Activated CD4-positive, alpha-beta memory T cell treated with anti-CD3 and anti-CD28 coated beads for 36 hours (primary cell): ENCODE measurements at places on chromosomes 5 and 9.

DNA sequence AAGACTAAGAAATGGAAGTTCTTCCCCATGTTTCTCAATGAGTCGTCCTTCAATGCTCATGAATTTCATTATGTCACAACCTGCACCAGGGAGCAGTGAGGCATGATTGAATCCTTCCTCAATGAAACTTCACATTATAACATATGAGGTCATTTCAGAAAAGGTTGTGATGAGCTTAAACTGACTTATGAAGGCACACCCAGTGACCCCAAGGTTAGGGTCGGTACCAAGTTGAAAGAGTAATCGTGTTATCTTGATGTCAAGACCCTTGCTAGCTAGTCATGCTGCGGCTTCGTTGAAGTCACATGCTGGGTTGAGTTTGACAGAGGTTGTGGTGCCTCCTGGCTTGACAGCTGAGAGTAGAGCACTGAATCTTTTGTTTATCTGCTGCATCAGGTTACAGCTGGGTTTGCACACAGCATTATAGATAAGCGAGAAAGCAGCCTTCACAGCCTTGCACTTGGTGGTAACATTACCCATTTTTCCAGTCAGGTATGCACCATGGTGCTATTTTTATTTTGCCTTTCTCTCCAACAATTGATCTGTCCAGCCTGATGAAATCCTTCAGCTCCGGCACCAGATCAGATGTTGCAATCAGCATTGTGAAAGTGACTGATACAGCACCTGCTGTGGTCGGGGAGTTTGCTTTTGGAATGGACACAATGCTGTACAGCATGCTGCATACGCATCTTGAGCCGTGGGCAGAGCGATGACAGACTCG is 133.2 kb downstream of the ERCC6L2 start:
- DNase-seq: peak; percentile 38

GRCh38 chr9:426264-426663 is 211.6 kb downstream of the DOCK8 start:
- peak; percentile 47 for DNase-seq

GRCh38 chr9:109452761-109453160 is 45.3 kb downstream of the PTPN3 start:
- no peak for DNase-seq

GRCh38 chr5:147437161-147437596 is 72.7 kb downstream of the DPYSL3 start:
- no peak for DNase-seq

DNA sequence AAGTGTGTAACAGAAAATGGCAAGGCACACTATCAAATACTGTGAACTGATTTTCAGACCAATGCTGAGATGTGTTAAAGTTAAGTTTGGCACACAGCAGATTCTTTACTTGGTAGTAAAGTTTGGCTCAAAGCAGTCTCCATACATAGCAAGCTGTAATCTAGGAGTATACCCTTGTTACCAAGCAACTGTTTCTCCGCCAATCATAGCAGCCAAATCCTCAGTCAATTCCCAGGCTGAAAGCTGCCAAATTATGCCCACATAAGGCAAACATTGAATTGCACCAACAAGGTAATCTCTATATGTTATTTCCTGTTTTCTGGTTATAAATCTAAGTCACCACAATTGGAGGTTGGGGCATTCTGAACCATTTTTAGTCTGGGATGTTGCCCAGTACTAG is 345.7 kb downstream of the DEPDC1B start:
- no peak for DNase-seq

DNA sequence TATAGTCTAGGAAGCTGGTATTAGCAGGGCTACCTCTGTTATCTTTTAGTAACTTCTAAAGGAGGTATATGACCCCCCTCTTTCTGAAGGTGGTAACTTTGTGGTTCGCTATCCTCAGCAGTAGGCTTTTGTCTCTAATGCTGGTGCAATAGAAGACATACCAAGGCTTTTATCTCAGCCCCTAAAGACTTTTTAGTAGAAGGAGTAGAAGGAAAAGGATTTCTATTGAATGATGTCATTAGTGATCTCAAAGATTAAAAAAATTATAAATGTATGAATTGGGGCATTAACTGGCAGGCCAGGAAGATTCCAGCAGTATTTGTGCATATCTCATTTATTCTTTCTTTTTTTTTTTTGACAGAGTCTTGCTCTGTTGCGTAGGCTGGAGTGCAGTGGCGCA is 78.2 kb downstream of the RAI14 start:
- DNase-seq: no peak

DNA sequence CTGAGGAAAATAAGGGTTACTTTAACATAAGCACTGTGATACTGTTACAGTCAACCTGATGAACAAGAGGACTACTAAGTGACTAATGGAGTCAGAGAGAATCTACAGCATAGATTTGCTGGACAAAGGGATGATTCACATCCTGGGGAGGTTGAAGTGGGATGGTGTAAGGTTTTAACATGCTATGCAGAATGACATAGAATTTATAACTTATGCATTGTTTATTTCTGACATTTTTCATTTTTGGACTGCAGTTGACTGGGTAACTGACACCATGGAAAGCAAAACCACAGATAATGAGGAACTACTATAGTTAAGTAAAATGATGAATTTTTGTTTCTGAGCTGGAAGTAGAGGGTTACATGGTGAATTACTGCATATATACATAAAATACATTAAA is 389.2 kb downstream of the MAT2B start:
- no peak for DNase-seq

DNA sequence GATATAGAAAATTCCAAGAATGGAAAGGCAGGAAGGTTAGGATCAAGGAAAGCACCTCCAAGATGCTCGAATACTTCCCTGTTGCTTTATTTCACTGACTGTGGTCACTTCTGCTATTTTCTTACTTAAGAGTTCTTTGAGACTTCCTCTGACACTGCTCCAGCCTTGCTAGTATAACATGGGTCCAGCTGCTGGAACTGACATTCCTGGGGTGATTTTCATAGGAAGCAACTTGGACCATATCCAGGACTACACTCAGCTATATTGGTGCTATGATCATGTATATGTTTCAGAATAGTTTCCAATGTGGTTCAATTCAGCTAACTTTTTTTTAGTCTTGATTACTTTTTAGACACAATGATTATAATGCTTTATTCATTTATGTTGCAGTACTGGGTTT is 81.6 kb upstream of the CKMT2 start:
- no peak for DNase-seq

- DNase-seq: no peak
Observed at GRCh38 chr9:107810461-107810961, 320.9 kb upstream of the KLF4 start.

DNA sequence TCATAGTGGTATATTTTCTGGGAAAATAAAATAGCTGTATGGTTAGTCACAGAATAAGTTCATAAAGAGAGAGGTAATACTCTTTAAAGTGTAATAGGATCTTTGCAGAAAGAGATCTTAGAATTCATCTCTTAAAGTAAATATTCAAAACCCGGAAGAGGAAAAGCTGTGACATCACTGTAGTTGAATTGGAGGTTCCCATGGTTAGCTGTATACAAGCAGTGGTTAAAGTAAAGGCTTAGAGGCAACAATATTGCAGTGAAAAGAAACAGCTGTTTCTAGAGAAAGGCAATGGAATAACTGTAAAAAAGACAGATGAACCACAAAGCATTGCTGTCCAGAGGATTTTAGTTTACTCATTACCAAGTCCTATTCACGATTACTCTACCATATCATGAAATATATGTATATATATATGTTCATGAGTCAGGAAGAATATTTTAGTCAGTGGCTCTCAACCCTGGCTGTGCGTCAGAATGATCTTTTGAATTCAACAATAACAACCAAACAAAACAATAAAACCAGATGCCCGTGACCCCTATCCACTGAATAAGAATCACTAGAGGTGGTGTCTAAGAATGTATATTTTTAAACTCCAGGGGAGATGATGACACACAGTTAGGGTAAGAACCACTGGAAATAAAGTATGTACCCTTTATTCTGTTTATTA is 4.7 kb downstream of the ERCC6L2 start:
- DNase-seq: no peak

- peak; percentile 13 for DNase-seq
Observed at GRCh38 chr9:16133556-16134227, 580.8 kb downstream of the CCDC171 start.

DNA sequence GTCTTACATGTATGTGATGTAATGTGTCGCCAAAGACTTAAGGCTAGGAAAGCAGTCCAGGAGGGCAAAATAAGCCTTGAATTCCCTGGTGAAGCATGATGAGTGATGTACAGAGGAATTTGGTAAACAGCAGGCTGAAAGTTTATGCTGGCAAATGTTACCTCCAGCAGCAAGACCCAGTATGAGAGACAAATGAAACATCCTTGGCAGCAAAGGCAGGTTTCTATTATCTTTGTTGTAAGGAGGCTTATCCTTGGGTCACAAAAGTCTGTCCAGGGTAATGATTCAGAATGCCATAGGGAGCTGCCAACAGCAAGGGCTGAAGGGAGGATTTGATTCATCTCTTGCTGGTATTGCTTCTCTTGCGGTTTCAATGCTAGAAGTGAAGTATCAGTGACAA is 75.9 kb upstream of the HTR4 start:
- no peak for DNase-seq

- DNase-seq: no peak
Observed at GRCh38 chr5:138664276-138664943, 88.8 kb upstream of the CTNNA1 start.

GRCh38 chr5:67319935-67320725 is 123.5 kb upstream of the CD180 start:
- DNase-seq: no peak

GRCh38 chr5:177169271-177169670 is 35.7 kb downstream of the NSD1 start:
- no peak for DNase-seq

GRCh38 chr9:95505717-95506427 is 10.9 kb downstream of the PTCH1 start:
- DNase-seq: peak; percentile 51

DNA sequence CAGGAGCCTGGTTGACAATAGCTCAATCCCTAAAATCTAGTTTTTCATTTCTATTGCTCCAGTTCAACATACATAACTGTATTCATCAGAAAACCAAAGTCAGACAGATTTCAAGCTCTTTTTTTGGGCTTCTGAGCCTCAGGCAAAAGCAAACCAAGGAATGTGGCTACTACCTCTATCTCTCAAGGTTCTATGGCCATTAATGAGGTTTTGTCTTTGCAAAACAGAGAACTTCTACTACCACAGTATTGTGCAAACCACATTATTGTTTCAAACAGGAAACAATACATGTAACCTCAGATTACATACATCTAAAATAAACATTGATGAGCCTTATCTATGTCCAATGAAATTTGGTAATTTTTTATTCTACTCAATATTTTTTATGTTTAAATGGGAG is 35.5 kb upstream of the FTMT start:
- no peak for DNase-seq

GRCh38 chr9:131668057-131668438 is 71.8 kb downstream of the RAPGEF1 start:
- DNase-seq: peak; percentile 29

DNA sequence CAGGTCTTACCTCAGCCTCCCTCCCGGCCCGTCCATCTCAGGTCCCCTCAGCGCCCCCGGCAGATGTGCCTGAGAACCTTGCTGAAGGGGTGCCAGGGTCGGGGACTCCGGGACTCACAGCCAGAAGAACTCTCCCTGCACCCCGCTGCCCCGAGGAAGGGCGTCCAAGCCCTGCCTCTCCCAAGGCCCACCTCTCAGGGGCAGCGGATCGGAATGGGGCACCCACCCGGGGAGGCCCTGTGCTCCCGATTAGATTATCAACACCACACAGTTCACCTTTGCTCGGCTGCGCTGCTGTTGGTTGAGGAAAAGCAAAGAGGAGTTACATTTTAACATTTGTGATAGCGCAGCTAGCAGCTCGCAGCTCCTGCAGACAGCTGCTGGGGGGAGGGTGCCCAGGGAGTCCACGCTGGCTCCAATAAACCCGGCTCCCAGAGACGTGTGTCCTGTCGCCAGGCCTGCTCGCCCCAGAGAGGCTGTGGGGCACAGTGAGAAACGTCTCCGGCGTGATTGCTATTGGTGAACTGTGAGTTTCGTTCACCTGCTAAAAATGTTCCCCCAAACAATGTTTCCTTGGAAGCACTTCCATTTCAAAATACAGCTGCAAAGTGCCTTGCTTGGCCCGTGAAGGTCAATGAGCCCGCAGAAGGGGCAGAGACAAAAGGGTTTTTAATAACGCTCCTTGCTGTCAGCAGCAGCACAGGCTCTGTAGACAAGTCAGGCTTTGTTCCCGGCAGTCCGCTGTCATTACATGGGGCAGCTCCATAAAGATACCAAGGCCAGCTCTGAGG is 18.6 kb upstream of the SLC6A19 start:
- no peak for DNase-seq

GRCh38 chr5:138975098-138975847 is 100.1 kb upstream of the LRRTM2 start:
- DNase-seq: no peak

DNA sequence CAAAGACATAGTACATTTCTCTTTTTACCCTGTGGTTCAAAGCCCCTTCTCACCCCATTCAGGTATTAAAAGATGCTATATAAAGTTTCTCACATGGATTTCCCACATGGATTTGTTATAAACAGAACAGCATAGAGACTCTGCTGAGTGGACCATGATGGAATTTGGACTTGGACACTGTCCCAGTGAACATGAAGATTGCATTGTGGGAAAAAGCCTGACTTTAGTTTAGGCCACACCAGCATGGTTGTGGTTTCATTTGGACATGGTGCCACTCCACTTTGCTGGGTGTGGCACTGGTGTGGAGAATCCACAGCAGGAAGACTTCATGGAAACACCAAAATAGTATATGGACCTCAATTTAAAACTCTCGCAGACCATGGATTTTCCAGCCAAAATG is 124.6 kb downstream of the ARHGAP26 start:
- no peak for DNase-seq

DNA sequence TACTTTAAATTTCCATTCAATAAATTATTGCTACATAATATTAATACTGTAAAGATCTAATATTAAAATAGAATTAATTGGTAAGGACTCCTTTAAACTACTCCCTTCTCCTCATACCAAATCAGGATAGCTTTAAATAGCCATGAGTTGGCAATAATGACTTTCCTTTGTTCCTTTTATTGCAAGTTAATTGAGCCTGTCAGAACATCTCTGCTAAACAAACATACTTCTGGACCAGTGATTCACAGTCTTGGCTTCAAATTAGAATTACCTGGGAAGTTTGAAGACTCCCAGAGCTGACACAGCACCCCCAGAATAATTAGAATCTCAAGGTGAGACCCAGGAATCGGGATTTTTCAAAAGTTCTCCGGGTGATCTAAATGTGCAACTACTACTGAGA is 18.7 kb downstream of the C5orf58 start:
- no peak for DNase-seq

DNA sequence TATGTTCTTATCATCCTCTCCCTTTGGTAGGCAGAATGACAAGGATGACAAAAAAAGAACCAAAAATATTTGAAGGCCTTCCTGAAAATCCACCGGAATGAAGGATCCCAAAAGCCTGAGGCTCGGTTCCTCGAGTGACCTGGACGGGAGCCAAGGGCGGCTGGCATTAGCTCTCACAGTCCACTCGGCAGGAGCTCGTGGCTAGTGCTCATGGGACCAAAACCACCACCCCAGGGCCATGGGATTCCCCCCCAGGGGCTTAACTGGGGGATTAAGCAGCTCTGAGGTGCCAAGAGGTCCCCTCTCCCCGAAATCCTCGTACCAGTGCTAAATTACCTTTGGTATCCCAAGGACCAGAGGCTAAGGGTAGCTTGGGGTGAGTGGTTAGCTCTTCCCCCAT is 586 bp upstream of the PDZD2 start:
- DNase-seq: no peak
